Chondrocyte (in vitro differentiated cells): ENCODE measurements at places on chromosomes 5 and 9.

- no peak for DNase-seq
These were observed 61.4 kb downstream of the C9orf50 start for GRCh38 chr9:129559506-129559881.

DNA sequence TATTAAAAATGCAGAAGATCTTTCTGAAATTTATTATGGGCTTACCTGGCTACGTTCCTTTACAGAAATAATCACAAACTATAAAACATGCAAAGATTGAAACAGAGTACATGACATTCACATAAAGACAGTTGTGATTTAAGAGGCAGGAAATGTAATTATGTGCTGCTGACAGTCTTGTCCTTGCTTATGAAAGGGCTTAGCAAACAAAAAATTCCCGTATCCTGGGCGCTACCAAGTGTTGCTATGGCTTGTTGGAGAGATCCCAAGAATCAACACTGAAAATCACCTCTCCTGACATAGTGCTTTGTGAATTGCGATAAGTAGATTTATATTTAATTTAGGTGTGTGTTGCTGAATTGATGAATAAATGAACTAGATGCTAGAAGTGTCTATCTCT lies 352.5 kb upstream of the C9orf72 start:
- DNase-seq = no peak

DNA sequence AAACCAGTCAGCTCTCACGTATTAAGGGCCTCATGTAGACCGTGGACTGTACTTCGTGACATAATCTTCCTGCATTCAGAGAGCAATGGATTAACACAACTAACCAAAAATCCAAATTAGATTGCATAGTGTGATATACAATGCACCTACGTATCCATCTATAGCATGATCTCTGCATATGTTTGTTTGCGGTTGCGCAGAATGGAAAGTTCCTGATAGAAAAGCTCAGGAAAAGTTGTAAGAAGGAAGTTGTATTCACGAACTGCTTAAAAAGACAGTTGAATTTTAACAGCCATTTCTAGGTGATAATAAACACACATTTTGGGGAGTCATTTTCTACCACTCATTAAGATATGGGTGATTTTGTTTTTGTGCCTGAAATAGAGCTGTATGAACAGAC lies 869.0 kb downstream of the TLE4 start:
- DNase-seq = no peak

DNA sequence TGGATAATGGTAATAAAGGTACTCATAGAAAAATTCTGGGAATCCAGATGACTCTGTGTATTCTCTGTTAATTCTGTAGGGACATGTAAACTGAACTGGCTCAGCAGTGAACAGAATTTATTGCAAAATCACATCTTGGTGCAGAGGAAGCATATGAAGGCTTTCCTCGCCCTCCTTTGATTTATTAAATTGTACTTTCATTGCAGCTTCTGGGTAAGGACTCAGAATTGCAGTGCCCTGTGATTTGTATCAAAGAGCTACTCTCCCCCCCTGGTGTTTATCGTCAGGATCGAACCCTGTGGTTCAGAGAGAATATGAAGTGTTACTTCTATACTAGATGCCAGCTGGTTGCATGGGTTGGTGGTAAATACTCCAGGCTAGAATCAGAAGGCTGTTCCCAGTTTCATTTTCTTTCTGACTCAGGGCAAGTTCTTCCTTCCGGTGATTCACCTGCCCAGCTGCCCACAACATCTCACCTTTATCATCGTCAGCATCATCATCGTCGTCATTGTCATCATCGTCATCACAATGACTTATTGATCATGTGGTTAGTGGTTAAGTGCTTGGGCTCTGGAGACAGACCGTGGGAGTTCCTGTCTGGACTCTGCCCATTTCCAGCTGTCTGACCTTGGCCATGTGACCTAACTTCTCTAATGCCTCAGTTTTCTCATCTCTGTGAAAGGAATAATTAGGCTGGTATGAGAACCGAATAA lies 238.8 kb downstream of the ARHGAP26 start:
- no peak for DNase-seq

- DNase-seq = no peak
These were observed 53.7 kb downstream of the G3BP1 start for GRCh38 chr5:151825445-151825844.

DNA sequence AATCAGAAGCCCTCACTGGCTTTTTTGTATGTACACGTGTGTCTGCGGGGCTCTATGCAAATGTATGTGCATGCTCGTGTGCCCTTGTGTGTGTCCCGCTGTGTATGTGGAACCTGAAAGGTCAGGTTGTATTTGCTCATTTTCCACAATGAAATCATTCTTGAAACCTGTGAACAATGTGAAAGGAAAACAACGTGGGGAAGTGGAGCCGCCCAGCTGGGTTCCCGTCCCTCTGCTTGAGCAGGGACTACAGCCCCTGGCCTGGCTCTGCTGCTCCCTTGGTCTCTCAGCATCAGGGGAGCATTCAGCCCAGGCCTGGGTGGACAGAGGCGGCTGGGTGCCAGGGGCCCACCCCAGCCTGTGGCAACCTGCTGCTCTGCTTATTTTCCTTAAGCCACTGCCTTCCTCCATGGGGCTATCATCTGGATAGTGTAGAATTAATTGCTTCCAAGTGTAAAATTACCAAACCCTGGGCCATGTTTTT lies 3.0 kb downstream of the ECSCR start:
- DNase-seq = no peak

- no peak for DNase-seq
These were observed 11.0 kb downstream of the ABLIM3 start for GRCh38 chr5:149152317-149152746.

DNA sequence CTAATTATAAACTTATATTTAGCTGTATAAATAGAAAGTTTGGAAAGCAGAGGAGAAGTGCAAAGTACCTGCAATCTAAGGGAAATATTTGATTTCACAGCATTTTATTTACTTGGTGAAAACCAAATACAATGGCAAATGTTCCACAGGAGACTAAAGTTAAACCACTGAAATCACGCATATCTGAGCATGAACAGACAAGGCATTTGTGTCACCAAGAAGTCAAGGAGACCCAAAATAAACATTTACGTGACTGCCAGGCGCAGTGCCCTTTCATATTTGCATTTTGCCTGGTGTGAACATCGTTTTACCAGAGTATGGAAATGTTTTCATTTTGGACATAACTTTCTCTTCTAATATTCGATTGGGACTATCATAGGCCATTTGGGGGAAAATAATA lies 20.6 kb downstream of the UGCG start:
- DNase-seq = no peak

DNA sequence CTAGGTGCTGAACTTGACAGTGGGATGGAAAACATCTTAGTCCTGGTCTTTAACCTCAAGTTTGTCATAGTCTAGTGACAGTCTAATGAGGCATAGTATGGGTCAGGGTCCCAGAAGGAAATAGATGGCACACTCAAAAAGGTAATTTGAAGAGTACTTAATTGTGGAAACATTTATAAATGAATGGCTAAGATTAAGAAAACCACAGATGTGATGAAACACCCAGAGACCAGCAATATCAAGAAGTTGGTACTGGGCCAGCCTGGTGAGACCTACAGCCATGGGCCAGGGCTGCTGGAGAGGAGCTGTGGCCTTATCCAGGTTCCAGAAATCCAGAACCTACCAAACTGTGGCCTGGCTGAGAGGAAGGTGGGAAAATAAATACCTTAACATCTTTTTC lies 93.5 kb upstream of the ATG10 start:
- no peak for DNase-seq

GRCh38 chr9:80326105-80326504 lies 754.3 kb downstream of the TLE4 start:
- no peak for DNase-seq

DNA sequence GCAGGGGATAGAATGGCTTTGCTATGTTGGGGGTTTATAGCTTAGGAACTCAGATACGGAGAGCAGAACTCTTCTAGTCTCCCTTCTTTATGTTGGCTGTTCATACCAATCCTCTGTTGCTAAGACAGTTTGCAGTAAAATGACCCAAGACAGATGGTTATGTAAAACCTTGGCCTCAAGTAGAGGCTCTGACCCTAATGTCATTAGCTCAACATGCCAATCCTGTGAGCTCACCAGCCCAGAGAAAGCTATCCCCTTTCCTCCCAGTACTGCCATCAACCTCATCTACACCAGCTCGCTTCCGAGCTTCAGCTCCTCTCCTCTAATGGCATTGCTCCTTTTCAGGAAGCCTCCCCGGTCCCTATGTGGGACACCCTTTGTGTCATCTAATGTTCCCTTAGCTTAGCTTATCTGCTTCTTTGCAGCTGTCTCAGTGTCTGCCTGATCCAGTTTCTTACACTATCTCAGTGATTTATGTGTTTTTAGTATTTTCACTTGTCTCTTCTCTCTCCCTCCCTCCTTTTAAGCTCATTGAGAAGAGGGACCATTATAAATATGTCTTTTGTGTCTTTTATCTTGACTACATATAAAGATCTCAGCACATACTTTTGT lies 281.3 kb upstream of the CLINT1 start:
- no peak for DNase-seq

DNA sequence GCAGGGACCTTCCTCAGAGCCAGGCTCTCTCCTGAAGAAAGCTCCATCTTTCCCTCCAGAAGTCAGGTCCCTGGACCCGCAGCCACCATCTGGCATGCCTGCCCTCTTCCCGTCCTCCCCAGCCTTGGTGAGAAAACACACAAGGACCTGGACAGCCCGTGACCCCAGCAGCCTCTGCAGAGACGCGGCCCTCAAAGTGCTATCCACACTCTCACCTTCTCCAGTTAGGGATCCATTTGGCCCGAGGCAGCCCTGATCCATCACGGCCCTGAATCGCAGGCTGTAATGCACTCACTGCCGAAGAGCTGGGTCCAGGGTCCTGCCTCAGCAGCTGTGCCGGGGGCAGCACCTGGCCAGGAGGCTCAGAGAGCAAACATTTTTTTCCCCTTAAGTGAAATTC lies 185.1 kb downstream of the OLFM1 start:
- DNase-seq = no peak

GRCh38 chr9:99073985-99074901 lies 30.7 kb upstream of the TGFBR1 start:
- DNase-seq = no peak

- no peak for DNase-seq
These were observed 5.5 kb upstream of the LOX start for GRCh38 chr5:122083535-122083934.

GRCh38 chr9:35569206-35569605 lies 35.9 kb upstream of the TESK1 start:
- DNase-seq = no peak

- DNase-seq = no peak
These were observed at the start of gene NPDC1 for GRCh38 chr9:137046088-137046787. TSS of gene NPDC1 (minus strand) at chr9:137046177. CDS start at chr9:137045989, 188 bp downstream.

DNA sequence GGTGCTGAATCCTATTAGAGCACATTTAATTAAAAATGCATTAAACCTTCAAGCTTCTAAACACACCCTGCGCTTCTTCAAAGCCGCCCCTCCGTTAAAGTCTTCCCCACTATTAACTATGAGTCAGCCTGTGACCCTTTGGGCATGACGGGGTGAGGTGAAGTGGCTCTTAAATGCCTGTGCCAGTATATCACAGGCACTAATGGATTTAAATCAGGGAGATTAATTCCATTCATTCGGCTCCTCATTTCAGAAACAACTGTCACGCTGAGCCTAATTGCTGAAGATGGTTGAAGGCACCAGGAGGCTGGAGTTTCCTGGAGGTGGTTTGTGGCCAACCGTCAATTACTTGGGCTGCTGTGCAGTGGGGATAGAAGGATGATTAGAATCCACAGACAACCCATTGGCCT lies 192.6 kb upstream of the MSX2 start:
- no peak for DNase-seq

GRCh38 chr5:176173647-176174046 lies 64.6 kb upstream of the SIMC1 start:
- DNase-seq = no peak

- no peak for DNase-seq
These were observed 166.7 kb downstream of the DAB2IP start for GRCh38 chr9:121818016-121818661.

DNA sequence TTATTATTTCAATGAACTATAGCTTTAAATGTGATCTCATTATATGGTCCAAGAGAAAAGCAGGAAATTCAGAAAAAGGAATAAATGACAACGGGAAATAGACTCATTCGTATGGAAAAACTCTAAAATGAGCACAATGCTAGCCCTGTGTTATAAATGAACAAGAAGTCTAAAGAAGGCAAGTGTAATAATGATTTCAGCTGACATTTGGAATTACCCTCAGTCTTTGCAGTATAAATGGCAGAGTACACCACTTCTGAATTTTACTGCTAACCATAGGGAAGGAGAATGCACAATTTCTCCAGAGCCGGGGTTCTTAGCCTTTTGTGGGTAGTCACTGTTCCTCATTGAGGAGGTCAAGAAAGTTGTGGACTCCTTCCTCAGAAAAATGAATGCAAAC lies 93.1 kb downstream of the ANKRD55 start:
- DNase-seq = no peak

DNA sequence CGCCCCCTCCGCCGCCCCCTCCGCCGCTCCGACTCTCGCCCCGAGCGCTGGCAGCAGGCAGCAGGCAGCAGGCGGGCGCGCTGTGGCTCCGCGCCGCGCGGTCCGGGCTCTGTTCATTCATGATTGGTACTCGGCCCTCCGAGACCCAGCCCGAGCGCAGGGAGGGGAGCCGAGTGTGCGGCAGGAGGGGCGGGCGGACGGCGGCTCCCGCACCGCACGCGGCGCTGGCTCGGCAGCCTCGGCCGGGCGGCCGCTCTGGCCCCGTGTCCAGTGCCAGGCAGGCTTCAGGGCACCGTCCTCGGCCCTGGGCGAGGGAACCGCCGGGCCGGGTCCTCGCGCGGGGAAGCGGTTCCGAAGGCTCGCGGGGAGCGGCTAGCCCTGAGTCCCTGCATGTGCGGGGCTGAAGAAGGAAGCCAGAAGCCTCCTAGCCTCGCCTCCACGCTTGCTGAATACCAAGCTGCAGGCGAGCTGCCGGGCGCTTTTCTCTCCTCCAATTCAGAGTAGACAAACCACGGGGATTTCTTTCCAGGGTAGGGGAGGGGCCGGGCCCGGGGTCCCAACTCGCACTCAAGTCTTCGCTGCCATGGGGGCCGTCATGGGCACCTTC lies at the start of gene KCNIP1:
Gene KCNIP1 (plus strand): TSS at position 31 of the 607 bp plus-strand sequence.
- no peak for DNase-seq

- no peak for DNase-seq
These were observed 15.1 kb downstream of the TTC1 start for GRCh38 chr5:160023908-160024630.

- no peak for DNase-seq
These were observed 974.2 kb upstream of the C9orf72 start for GRCh38 chr9:28547527-28547926.

DNA sequence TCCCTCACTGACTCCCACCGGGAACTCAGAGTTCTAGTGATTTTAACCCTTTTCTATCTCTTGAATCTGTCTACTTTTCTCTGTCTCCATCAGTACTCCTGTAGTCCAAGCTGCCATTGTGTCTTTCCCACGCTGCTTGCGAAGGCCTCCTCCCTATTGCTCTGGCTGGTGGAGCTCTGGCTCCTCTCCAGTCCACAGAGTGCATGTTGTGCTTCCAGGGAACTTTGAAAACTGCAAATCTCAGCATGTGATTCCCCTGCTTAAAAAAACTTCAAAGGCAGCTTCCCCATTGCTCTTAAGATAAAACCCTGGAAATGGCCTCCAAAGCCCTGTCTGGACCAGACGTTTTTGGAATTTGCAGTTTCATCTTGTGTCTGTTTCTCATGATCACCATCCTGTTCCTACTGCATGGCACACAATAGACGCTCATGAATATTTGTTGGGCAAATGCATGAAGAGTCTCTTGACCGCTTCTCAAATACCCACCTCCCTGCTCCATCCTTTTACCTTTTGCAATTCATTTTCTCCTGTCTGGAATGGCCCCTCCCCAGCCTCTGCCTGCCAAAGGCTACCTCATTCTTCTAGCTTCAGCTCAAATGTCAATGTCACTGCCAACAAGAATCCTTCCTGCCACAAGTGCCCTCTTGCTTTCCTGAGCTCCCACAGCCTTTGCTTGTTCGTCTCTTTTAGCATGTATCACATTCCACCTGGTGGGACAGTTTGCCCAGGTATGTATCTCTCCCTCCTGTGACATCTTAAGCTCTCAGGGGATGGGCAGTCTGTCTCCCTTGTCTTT lies 293.2 kb downstream of the ARHGAP26 start:
- DNase-seq = no peak
